ENCODE measurements at places on chromosomes 12 and 14.

- DNase-seq: no peak
These were observed 210.4 kb downstream of the EXOC5 start for GRCh38 chr14:57058319-57058718.

DNA sequence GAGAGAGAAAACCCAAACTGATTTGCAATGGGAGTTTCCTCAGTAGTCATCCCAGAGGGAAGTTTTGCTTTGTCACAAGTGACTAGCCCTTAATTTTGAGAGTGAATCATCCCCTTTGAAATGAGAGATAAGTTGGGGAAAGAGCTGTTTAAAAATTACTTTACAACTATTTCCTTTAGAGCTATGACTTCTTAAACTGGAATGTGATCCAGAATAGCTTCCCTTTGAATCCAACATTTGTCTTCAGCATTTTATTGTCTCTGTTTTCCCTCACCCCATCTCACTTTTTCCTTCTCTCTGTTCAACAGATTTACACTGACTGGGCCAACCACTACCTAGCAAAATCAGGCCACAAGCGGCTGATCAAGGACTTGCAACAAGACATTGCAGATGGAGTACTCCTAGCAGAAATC, 109.3 kb downstream of the NAV3 start:
- DNase-seq: peak; percentile 32

DNA sequence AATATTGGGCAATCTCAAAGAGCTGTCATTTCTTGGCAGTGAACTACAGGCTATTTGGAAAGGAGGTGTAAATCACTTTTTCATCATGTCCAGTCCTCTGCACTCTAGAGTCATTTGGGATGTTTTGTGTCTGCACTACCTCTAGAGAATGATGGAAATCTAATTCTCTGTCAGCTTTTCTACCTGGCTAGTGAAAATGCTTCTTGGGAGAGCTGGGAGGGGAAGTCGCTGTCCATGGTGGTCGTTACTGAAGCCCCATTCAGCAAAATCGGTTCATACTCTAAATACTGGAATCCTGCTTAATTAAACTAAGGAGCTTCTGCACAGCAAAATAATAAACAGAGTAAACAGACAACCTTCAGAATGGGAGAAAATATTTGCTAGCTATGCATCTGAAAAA, 251.8 kb downstream of the APAF1 start:
- no peak for DNase-seq

DNA sequence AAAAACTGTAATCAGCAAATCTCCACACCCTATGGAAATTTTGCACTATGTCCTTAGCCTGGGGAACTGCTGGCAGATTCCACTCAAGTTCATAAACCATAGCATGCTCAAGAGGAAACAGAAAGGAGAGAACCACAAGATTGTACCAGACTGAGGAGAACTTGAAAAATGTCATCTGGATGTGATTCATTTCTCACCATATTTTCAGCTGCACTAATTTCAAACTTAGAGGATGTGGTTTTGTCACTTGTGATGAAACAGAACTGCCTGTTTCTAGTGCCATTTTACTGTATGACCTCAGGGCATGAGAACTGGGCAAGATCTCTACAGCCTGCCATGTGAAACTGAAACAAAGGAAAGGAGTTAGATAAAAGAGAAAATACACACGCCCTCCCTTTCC, 1493.1 kb upstream of the FLRT2 start:
- DNase-seq: no peak

- DNase-seq: no peak
These were observed 50.4 kb downstream of the CYP46A1 start for GRCh38 chr14:99734406-99735051.

DNA sequence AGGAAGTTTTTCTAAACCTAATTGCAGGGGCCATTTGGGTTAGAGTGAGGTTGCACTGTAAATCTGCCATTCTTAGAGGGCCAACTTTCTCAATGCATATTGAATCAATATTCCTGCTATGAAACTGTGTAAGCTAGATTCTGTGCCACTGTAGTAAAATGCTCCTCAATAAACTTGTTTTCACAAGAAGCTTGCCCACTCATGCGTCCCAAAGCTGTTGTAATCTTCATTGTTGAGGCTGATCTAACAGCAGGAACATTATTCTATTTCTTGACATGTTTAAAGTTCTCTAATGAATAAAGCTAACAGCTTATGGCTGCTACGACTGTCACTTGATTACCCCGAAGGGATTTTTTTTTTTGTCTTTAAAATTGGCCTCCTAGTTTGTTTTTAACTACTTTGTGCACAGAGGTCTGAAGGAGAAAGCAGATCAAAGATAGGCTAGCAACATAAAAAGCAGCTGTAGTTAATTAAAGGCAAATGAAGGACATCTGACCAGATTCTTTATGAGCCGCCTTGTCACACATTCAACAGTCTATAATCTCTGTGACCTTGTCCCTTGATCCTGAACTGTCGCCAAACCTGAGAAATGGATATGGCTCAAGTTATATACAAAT, 243.7 kb downstream of the PAX9 start:
- no peak for DNase-seq

Measured in urothelium cell line (cell line).